ENCODE measurements at places on chromosomes 11 and 22.

GRCh38 chr11:40986320-40986719 lies 473.1 kb downstream of the LRRC4C start:
- DNase-seq: no peak

DNA sequence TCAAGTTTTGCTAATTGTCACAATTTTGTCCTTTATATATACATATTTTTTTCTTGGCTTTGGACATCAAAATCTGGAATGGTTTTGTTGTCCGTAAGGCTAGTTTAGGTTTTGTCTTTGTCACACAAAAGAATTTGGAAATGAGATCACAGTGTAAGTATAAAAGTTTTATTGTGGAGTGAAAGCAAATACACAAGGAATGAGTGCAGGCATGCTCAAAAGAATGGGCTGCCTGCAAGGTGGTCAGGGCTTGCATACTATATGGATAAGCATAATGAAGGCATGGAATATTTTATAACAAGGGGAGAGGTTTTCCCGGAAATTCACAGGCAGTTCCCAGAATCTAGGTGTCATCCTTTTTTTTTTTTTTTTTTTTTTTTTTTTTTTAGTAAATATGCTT lies 150.2 kb downstream of the ARHGAP42 start:
- DNase-seq: no peak

DNA sequence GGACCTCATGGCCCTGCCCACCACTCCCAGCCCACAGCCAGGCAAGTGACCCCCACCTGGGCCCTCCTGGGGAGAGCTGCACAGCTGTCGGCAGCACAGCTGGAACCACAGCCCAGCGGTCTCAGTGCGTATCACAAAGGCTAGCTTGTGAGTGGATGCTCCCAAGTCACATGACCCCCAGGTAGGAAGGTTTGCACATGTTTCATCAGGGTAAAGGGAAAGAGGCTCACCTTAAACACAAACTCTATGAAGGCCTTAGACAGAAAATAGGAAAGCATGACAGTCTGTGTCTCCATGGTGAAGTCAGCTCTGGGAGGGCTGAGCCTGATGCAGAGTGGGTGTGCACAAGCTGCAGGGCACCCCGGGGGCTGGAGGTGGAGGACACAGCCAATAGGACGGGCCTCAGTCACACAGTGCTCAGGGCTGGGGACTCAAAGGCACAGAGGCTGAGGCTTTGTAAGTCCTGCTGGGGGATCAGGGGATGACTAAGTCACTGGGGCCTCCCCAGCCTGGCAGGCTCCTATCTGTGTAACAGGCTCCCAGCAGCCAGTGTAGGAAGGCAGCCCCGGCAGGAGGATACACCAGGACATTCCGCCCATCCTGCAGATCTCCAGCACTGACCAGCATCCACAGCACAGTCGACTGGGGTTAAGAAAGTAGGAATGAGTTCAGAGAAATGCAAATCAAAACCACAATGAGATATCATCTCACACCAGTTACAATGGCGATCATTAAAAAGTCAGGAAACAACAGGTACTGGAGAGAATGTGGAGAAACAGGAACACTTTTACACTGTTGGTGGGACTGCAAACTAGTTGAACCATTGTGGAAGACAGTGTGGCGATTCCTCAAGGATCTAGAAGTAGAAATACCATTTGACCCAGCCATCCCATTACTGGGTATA lies 22.0 kb downstream of the CELSR1 start:
- DNase-seq: no peak

GRCh38 chr11:20597154-20597679 lies 2.2 kb upstream of the SLC6A5 start:
- no peak for DNase-seq

DNA sequence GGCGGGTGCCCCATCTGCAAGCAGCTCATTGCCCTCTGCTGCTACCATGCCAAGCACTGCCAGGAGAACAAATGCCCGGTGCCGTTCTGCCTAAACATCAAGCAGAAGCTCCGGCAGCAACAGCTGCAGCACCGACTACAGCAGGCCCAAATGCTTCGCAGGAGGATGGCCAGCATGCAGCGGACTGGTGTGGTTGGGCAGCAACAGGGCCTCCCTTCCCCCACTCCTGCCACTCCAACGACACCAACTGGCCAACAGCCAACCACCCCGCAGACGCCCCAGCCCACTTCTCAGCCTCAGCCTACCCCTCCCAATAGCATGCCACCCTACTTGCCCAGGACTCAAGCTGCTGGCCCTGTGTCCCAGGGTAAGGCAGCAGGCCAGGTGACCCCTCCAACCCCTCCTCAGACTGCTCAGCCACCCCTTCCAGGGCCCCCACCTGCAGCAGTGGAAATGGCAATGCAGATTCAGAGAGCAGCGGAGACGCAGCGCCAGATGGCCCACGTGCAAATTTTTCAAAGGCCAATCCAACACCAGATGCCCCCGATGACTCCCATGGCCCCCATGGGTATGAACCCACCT lies 28.0 kb upstream of the L3MBTL2 start:
- DNase-seq: no peak

DNA sequence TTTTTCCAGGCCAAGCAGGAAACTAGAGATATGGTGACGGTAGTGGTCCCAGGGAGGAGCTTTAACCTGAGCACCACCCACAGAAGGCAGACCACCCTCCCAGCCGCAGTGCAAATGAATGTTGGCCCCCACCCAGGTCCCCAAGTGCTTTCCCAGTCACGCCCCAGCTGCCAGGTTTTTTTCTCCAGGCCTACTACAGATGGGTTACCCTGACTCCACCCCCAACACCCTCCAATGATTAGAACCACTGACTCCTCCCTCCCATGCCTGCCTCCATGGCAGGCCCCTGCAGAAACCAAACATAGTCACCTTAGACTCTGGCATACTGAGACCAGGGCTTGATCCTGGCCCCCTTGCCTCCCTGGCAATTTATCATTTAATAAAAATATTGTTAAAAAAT lies 58.7 kb upstream of the CHST1 start:
- no peak for DNase-seq

- DNase-seq: no peak
Measured at GRCh38 chr22:50656122-50657070, 16.2 kb upstream of the SHANK3 start.

DNA sequence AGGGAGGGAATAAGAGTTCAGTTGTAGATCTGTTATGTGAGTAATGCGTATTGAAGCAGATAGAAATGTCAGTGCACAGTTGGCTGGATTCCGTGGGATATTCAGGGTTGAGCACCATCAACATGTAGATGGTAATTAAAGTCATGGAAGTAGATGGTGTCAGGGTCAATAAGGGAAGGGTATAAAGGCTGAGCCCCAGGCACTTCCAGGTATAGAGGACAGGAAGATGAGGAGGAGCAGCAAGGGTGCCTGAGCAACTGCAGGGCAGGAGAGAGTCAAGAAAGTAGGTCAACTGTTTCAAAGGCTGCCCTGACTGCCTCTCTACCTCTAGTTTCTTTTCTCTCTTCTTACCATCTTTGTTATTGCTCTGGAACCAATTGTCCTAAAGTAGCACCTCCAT lies 85.9 kb downstream of the MICAL2 start:
- no peak for DNase-seq

GRCh38 chr11:37277896-37278465 lies 679.9 kb upstream of the RAG2 start:
- DNase-seq: no peak

DNA sequence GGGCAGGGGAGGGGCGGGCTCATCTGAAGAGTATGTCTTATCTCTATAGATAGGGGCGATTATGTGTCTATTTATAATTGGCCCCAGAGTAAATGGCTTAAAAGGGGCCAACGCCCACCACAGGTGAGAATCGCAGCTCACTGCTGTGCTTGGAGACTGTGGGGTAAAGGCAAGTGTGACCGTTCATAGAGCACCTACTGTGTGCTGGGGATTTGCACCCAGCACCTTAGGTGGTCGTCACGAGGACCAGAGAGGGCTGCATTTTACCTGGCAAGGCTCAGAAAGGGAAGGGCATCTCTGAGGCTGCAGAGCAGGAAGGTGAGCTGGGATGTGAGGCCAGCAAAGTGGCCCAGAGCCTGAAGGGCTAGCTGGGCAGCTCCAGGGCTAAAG lies 13.7 kb upstream of the TCF20 start:
- DNase-seq: no peak

- DNase-seq: no peak
Measured at GRCh38 chr22:21829523-21829922, 37.9 kb downstream of the MAPK1 start.

GRCh38 chr11:27388869-27389268 lies 25.9 kb upstream of the CCDC34 start:
- DNase-seq: no peak

GRCh38 chr11:127631974-127632373 lies 631.4 kb upstream of the KIRREL3 start:
- no peak for DNase-seq

- DNase-seq: no peak
Measured at GRCh38 chr11:130816546-130817329, 99.5 kb downstream of the SNX19 start.

DNA sequence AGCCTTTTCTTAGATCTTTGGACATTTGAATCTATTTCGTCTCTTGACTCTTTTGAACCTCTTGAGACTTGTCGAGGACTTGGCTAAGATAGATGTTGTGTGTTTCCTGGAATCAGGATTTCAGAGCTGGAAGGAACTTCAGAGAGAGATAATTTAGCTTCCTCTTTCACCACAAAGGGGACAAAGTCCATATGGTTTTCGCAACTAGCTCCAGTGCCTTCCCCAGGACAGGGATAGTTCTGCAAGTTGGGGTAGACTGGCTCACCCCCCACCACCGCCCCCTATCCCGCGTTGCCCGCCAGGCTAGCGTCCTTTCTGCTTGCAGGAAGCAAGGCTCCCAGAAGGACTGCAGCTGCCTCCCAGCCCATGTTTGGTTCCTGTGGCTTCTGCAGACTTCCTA lies 75.7 kb upstream of the MYO18B start:
- DNase-seq: no peak

GRCh38 chr22:28883657-28883916 lies 215 bp downstream of the ZNRF3 start:
- DNase-seq: no peak

GRCh38 chr11:104134745-104135144 lies 29.2 kb downstream of the PDGFD start:
- no peak for DNase-seq

DNA sequence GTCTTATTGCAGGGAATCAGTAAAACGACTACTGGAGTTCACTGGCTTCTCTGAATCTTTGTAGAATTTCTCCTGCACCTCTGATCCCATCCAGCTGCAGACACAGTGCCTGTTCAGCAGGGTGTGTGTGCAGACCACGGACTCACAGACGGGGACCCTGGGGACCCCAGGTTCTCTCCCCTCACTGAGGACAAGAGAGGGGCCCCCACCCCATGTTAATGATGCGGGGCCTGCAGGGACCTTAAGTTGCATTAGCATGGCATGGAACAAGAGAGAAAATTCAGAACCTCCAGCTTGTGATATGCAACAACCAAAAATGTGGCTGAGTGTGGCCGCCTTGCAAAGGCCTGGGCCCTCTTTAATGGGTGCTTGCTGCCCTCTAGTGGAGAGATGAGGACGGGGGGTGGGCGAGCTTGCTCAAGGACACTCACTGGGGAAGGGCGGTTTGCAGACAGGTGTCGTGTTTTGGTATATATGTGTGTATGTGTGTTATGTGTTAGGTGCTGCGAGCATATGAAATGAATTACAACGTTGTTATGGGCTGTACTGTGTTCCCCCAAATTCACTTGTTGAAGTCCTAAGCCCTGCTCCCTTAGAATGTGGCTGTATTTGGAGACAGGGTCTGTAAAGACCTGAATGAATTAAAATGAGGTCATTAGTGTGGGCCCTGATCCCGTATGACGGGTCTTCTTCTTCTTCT lies 84.4 kb upstream of the SEPTIN5 start:
- DNase-seq: peak; percentile 83

- no peak for DNase-seq
Measured at GRCh38 chr11:79396674-79397073, 44.2 kb downstream of the TENM4 start.

- no peak for DNase-seq
Measured at GRCh38 chr22:32841175-32841574, 39.7 kb downstream of the TIMP3 start.

DNA sequence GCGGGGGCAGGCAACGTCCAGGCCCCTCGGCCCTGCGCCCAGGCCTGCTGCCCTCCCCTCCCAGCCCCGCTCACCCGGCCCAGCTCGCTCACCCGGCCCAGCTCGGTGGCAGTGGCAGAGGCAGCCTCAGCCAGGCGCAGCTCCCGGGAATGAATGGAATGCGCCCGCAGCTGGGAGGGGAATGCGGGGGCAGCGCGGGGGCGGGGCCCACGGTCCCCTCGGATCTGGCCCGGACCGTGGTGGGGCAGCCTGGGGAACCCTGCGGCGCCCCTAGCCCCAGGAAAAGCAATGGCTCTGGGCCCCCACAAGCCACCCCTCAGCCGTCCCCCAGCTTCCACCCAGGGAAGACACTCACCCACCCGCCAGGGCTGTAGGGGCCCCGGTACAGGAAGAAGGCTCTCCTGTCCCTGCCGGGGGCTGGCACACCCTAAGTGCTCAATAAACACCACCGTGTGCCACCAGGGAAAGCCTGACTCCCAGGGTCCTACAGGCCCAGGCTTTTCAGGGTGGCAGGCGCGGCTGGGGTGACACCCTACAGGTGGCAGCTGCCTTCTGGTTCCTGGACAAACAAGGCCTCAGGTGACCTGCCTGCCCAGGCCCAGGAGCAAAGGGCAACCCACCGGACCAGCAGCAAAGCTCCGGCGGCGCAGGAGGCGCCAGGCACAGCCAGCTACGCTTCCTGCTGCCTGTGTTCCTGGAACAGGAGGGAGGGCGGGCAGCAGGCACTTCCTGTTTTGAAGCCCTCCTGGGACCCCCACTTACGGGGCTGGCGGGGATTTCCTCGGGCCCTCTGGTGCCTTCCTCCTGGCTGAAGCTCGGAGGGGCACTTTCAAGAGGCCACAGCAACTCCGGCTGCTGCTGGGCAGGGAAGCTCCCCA lies 13.8 kb downstream of the PLXNB2 start:
- DNase-seq: no peak

GRCh38 chr22:45098056-45098455 lies 65.7 kb upstream of the NUP50 start:
- DNase-seq: no peak

DNA sequence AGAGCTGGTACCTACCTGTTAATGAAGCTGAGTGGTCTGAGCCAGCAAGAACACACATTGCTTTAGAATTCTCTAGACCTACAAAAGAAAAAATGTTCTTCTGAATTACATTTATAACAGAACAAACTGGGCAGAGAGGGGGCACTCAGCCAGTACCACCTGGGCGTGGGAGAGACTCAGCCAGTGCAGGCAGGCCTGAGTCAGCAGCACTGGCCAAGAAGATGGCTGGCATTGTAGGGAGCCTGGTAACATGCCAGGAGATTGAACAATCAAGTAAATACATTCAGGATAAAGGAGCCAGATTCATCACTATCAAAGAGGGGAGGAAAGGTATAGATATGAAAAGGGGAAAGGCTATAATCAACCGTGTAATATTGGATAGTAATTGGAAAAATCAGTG lies 19.9 kb downstream of the SERGEF start:
- no peak for DNase-seq

DNA sequence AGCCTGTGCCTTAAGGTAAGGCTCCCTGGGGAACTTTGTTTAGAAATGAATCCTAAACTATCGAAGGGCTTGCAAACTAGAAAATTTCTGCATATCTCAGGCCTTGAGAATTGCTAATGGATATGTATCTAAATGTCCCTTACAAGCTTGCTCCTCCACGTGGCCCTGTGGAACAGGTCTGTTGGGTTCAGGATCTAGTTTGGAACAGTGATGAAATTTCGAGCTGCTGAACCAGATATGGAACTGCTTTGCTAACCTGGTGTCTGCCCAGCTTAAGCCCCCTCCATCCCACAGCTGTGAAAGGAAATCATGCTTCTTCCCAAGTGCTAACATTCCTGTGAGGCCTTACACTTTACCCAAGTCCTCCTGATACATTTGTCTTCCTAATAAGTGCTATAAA lies 11.6 kb downstream of the SREBF2 start:
- DNase-seq: no peak

Measured in stimulated activated CD4-positive, alpha-beta T cell treated with anti-CD3 and anti-CD28 coated beads, Interleukin-4, amount 100 ng/mL, for 1 hour (primary cell).